Cardiac ventricle fibroblast (primary cell): ENCODE measurements at places on chromosomes 2 and 18. TPM values are rescaled to one million over a fixed set of nuclear protein-coding genes. Genes with fewer than 3 reads are reported as not detected.

ALK gene
- total RNA-seq: not detected in 2 replicates

THOC1 gene
- total RNA-seq: 13.2 and 13.4 TPM in 2 replicates

SERPINB11 gene
- total RNA-seq: not detected in 2 replicates

KIAA2012 gene
- total RNA-seq: 0.15 TPM in 1 of 2 replicates, not detected in the other

IL18R1 gene
- total RNA-seq: 13.1 and 31.8 TPM in 2 replicates

GIGYF2 gene
- total RNA-seq: 36.0 and 40.0 TPM in 2 replicates

IL1R2 gene
- total RNA-seq: 4.0 and 5.7 TPM in 2 replicates

RAX gene
- not detected in 2 replicates for total RNA-seq

GNAL gene
- total RNA-seq: 1.2 and 1.5 TPM in 2 replicates

UGT1A6 gene
- not detected in 2 replicates for total RNA-seq

C2orf76 gene
- 9.4 and 17.1 TPM in 2 replicates for total RNA-seq

NCKAP5 gene
- total RNA-seq: not detected in 2 replicates

TRABD2A gene
- total RNA-seq: 3.3 and 5.6 TPM in 2 replicates

SP140 gene
- total RNA-seq: not detected in 2 replicates

PRR30 gene
- not detected in 2 replicates for total RNA-seq

CPLX4 gene
- not detected in 2 replicates for total RNA-seq

TXNDC2 gene
- 0.19 TPM in 1 of 2 replicates, not detected in the other for total RNA-seq

QPCT gene
- total RNA-seq: 1.9 and 4.1 TPM in 2 replicates

CCL20 gene
- 0.31 and 1.3 TPM in 2 replicates for total RNA-seq

SDC1 gene
- 1.6 and 2.4 TPM in 2 replicates for total RNA-seq

RGPD4 gene
- not detected in 2 replicates for total RNA-seq

ASPRV1 gene
- 0.19 and 0.78 TPM in 2 replicates for total RNA-seq

SP140L gene
- total RNA-seq: 5.8 and 7.1 TPM in 2 replicates

MROH2A gene
- total RNA-seq: not detected in 2 replicates

TUBB8B gene
- 0.50 TPM in 1 of 2 replicates, not detected in the other for total RNA-seq

IL37 gene
- total RNA-seq: not detected in 2 replicates

CSRNP3 gene
- 0.81 and 2.7 TPM in 2 replicates for total RNA-seq
